ENCODE measurements at places on chromosomes 1 and 21.

GRCh38 chr1:160741612-160742348, 2.7 kb downstream of the SLAMF7 start:
- no peak for DNase-seq

DNA sequence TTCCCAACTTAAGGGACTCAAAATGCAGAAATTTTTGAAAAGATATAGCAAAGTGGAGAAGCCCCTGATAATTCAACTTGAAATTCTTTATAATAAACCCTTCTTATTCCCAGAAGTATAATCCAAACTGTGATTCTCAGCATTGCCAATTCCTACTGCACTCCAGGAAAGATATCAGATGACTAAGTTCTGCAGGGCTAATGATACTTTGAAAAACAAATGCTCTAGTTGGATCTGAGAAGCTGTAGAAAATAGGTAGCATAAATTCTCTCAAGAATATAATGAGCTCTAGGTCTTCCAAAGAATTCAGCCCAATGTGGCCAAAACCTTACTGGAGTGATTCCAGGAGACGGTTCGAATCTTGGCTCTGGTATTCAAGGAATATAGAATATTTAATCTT, 294.0 kb upstream of the PTBP2 start:
- DNase-seq: no peak

DNA sequence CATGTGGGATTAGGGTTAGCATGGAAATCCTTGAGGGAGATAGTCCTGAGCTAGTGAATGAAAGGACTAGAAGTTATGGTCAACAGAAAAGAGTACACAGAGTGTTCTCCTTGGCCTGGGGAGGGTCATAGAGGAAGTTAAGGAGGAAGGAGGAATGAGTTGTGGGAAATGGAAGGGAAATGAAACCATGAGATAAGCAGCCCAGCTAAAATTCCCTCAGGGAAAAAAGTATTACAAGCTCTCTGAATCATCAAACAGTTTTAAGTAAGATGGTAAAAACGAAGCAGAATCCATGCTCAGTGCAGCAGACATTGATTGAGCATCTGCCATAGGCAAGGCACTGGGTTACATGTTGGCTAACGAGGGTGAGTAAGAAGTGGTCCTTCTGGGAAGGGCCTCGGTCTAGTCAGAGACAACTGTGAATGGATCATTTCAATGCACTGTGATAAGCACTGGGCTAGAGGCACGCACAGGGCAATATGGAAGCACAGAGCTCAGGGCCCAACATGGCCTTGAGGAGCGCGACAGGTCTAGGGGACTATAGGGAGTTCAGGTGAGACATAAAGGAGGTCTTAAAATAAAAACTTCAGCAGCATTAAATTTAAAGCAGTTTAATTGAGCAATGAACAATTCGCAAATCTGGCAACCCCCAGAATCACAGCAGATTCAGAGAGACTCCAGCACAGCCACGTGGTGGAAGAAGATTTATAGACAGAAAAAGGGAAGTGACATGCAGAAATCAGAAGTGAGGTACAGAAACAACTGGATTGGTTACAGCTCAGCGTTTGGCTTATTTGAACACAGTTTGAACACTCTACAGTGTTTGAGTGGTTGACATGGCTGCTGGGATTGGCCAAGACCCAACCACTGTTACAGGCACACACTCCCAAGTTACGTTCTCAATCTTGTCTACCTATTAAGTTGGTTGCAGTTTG, 219.5 kb downstream of the HLX start:
- DNase-seq: no peak

DNA sequence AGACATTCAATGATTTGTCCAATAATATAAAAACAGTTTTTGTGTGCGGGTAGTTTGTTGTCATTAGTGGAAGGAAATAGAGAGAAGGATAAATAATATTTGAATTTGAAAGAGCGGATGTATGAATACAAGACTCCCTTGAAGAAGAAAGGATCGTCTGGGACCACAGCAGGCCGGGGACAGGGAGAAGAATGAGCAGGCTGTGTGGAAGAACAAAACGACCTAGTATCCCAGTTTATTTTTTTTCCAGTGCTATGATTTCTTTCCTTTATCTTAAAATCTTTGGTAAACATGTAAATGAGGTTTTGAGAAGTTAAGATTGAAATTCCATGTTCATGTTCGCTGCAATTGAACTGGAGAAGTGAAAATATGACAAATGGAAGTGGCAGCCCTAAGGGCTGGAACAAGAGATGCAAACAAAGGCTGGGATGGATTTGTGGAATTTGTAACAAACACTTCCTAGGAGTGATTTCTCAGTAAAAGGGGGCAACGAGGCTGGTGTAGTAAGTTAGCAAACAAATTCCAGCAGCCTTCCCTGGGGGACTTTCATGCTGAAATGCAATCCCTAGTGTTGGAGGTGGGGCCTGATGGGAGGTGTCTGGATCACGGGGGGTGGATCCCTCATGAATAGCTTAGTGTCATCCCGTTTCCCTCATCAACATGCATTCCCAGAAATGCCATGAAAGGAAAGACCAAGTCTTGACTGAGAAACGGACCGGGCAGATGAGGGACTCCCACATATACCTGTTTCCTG, 10.2 kb upstream of the IFI16 start:
- peak; percentile 71 for DNase-seq

DNA sequence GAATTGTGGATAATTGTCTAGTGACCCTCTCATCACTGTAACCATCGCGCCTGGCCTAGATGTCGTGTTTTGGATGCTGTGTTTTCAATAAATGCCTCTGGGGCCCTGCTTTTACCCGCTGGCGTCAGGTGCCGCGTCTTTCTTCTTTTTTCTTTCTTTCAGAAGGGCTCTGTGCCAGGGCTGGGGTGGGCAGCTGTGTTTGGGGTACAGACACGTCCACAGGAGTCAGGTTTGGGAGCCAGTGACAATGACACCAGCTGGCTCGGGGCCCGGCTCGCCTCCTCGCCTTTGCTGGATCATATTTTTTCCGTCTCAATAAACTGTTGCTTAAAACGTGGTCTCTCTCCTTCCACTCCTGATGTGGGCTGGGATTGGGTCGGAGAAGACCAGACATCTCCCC, 16.1 kb downstream of the TMEM201 start:
- no peak for DNase-seq

DNA sequence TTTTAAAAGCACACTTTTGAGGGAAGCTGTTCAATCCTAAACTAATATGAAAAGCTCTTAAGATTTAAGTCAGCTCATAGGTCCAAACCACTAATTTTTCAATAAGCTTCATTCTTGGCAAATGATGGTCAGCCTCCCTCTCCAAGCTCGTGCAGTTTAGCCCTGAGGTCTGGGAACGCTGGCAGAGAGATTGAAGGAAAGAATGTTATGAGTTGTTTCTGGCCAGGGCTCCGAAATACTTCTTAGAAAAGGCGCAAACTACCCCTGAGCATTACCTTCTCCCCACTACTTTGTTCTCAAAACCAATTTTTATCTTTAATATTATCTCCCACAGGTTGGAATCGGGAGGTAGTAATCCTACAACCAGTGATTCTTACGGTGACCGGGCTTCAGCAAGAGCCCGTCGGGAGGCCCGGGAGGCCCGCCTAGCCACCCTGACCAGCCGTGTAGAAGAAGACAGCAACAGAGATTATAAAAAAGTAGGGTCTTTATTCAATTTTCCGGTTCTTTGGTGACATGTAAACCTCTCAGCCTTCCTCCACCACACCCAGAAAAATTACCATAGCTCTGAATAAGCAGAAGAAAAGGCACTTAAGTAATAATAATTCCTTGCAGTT, 147.7 kb downstream of the SYT2 start:
- DNase-seq: no peak

- no peak for DNase-seq
Measured at GRCh38 chr1:172960454-172961208, 90.1 kb downstream of the TNFSF18 start.

DNA sequence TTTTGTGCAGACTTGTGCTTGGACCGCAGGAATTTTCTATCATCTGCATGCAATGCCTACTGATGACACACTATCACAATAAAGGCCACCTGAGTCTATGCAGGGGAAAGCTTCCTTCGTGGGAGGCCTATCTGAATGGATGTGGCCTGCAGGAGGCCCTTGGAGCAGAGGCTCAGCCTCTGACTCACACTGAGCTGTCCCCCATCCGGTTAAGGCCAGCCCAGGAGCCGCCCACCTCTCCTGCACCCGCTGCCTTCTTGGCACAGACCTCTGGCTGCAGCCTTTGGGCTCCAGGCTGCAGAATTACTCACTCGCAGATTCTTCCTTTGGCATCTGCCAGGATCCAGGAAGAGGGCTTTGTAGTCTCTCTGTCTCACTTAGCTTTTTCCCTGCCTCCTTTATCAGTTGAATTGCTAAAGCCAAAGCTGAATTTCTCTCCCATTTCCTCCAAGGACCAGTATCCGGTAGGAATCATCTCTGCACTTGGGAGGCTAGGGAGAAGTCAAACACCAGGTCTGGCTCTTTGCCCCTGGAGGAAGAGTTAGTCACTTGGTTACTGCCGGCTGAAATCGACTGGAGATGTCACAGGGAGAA, 65.1 kb upstream of the JUN start:
- peak; percentile 96 for DNase-seq

DNA sequence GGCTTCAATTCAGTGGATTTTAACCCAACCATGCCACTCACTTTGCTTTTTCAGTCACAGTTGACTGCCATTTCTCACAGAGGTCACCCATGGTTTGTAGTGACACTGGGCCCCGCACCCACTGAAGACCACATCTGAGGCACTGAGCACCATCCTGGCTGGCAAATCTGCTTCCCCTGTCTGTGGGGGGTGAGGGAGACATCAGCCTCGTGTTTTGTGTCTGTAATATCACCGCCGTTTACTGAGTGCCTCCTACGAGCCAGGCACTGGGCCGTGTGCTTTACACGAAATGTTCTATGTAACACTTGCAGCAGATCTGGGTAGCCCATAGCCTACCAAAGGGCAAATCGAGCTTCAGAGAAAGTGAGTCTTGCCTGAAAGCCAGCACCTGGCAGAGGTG, 161.8 kb downstream of the PGBD5 start:
- no peak for DNase-seq

DNA sequence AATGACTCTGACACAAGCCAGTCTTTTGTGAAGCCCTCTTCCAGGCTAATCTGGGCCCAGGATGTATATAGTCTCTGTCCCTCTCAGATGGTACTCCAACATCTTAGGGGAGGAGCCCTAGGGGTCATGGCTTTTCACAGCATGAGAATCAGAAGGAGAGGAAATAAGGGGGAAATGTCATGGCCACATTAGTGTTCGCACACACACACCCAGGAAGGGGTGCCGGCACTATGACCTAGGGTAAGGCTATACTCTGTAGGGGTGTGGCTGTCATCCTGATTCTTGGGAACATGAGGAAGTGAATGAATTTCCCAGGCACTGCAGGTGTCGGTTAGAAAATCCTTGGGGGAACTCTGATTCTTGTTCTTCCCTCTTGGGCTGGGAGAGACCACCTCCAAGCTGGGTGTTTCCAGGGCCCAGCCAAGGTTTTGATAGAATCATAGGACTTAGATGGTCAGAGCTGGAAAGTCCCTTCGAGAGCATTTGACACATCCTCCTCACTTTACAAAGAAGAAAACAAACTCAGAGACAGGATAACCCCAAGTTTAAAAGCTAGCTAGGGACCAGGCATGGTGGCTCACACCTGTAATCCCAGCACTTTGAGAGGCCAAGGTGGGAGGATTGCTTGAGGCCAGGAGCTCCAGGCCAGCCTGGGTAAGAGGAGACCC, 22.0 kb downstream of the GFI1 start:
- no peak for DNase-seq

DNA sequence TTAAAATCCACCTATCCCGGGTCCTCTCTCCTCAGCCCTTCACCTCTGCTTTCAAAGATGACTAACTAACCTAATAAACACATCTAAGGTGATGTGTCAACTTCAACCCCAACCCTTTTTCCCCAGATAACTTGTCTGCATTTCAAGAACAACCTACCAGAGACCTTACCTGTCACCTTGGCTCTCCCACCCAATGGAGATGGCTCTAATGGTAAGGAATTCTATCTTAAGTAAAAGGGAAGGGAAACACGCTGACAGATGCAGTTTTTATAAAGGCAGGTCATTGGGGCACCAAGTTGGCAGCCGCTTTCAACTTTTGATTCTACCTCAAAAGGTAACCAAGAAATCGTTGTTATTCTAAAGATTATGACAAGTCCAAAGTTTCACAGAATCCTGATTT, 37.6 kb downstream of the MRPL39 start:
- no peak for DNase-seq

DNA sequence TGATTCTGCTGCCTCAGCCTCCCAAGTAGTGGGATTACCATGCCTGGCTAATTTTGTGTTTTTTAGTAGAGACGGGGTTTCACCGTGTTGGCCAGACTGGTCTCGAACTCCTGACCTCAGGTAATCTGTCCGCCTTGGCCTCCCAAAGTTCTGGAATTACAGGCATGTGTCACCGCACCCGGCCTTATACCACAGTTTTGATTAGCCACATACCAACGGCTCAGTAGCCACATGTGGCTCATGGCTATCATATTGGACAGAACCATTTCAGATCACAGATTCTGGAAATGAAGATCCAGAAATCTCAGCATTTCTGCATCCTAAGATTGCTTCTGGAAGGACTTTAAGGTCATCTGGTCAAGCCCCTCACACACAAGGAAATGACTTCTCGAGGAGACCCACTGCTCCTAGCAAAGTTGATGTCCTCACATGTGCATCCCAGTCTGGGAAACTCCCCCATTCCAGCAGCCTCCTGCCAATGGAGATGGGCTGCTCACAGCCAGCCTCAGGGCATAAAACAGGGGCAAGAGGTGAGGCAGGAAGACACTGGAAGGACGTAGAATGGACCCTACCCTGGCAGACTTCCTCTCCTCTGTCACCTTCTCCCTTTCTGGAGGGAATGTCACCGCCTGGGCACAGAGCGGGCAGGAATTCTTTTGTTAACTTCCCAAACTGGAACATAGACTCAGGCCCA, 17.5 kb upstream of the CITED4 start:
- DNase-seq: no peak

DNA sequence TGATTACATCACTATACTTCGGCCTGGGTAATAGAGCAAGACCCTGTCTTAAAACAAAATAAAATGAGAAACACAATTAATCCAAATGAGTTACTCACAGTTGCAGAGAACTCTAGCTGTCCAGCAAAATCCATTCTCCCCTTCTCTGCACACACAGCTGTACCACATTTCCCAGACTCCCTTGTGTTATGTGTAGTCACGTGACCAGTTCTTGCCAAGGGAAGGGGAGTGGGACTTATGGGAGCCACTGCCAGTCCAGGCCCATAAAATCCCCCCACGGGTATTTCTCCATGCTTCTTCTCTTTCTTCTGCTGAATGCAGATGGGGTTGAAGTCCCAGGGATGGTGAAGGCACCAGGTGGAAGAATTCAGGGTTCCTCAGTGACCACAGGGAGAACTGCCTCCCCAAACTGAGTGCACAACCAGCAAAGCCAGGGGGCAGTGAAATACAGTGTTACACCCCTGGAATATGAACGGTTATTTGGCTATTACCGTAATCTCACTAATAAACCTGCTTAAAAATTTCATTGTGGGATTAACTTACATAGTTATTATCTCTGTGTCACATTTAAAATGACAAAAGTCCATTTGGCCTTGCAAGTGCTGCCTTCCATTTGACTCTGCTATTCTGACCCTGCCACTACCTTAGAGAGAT, 85.6 kb upstream of the FMN2 start:
- DNase-seq: no peak
